NCI-H446 (cell line): ENCODE measurements at places on chromosomes 11 and 22.

GRCh38 chr11:18063125-18063524 is 17.1 kb upstream of the TPH1 start:
- DNase-seq: no peak

DNA sequence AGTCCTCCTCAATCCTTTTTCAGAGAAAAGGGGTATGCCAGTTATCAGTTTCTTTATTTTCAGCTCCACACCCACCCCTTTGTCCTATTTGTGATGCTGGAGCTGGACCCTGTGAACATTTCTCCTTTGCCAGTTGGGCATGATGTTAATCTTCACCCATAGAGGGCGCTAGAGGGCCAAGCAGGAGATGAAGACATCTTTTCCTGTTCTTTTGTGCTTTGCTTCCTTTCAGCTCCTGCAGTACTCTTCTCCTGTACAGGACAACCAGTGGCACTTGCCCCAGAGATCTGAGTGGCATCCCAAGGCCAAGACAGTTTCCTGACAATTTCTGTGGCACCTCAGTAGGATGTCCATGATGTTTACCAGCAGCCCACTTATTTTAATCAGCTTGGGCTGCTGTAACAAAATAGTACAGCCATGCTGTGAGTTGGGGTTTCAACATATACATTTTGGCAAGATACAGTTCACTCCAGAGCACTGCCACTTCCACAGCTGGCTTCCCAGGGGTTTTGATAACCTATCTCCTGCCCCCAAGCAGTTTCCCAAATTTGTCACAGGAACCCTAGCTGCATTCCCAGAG is 4.6 kb downstream of the SAA2 start:
- DNase-seq: peak; percentile 18

GRCh38 chr11:111788051-111788450 is 21.9 kb upstream of the PPP2R1B start:
- DNase-seq: peak; percentile 41

- no peak for DNase-seq
Measured at GRCh38 chr22:36493690-36494110, 12.3 kb upstream of the TXN2 start.

GRCh38 chr11:74681686-74682651 is 49.3 kb downstream of the CHRDL2 start:
- DNase-seq: no peak

DNA sequence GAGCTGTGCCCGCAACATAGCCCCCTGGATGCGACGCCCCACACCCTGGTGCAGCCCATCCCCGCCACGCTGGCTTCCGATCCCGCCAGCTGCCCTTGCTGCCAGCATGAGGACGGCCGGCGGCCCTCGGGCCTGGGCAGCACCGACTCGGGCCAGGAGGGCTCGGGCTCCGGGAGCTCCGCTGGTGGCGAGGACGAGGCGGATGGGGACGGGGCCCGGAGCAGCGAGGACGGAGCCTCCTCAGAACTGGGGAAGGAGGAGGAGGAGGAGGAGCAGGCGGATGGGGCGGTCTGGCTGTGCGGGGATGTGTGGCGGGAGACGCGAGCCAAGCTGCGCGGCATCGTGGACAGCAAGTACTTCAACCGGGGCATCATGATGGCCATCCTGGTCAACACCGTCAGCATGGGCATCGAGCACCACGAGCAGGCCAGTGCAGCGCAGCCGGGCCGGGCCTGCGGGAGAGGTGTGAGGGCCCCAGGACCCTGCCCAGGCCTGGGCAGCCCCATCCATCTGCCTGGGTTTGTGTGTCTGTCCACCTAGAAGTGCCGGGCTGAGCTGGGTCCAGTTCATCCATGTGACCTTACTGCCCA is 79.0 kb downstream of the CACNA1I start:
- no peak for DNase-seq

GRCh38 chr11:34616830-34617504 is 3.9 kb upstream of the EHF start:
- DNase-seq: no peak

DNA sequence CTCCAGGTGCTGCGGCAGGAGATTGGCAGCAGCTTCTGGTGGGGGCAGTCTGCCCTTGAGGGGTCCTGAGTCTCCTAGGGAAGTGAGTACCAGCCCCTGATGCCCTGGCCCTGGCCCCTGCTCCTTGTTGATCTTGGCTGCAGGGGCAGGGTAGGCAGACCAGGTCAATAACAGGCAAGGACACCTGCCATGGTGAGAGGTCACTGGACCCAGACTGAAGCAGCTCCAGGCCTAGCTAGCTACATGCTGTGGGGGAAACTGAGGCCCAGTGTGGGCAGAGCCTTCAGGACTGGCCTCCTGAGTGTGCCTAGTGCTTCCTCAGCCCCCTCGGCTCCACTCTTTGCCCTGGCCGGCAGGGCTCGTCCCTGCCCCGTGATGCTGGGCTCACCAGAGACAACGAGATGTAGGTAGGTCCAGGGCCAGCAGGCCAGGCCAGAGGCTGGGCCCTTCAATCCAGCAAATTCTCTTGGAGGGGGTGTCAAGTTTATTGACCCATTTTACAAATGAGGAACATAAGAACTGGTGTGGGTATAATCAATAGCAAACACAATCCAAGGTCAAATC is 20.4 kb downstream of the RTN4R start:
- no peak for DNase-seq

DNA sequence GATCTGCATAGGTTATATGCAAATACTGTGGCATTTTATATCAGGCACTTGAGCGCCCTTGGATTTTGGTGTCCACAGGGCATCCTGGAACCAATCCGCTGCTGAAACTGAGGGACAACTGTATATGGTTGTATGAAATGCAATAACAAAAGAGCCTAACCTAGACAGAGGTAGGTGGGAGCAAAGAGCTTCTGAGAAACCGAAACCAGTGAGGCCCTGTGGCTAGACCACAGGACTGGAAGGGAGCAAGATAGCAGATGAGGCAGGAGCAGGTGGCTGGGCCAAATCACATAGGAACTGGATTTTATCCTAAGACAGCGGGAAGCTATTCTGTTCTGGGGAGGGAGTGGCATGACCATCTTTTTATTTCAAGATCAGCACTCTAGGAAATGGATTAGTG is 30.1 kb downstream of the RCN1 start:
- no peak for DNase-seq

DNA sequence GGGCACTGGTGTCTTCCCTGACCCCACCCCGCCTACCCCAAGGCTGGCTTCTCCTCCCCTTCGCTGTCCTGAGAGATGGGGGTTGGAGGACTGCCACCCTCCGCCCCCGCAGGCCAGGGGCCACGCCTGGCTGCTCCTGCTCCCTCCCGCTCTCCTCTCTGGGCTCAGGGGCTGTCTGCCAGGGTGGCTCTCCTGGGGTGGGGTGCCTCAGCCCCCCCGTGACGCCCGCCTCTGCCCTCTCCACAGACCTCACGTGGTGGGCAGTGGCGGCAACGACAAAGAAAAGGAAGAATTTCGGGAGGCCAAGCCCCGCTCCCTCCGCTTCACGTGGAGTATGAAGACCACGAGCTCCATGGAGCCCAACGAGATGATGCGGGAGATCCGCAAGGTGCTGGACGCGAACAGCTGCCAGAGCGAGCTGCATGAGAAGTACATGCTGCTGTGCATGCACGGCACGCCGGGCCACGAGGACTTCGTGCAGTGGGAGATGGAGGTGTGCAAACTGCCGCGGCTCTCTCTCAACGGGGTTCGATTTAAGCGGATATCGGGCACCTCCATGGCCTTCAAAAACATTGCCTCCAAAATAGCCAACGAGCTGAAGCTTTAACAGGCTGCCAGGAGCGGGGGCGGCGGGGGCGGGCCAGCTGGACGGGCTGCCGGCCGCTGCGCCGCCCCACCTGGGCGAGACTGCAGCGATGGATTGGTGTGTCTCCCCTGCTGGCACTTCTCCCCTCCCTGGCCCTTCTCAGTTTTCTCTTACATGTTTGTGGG is 8.1 kb downstream of the RCOR2 start:
- DNase-seq: no peak

DNA sequence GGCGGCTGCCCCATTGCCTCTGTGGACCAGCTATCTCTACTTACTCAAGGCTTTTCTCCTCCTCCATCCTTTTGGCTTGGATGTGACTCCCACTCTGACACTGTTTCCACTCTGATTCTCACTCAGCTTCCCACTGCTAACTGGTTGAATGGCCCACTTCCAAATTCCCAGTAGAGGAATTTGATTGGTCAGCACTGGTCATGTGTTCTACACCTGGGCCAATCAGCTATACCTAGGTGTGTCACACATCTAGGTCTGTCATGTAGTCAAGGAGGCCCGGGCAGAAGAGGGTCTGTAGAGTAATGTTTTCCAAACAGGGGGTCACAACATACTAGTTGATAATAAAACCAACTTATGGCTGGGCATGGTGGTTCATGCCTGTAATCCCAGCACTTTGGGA is 53.3 kb downstream of the TPBGL start:
- DNase-seq: no peak

DNA sequence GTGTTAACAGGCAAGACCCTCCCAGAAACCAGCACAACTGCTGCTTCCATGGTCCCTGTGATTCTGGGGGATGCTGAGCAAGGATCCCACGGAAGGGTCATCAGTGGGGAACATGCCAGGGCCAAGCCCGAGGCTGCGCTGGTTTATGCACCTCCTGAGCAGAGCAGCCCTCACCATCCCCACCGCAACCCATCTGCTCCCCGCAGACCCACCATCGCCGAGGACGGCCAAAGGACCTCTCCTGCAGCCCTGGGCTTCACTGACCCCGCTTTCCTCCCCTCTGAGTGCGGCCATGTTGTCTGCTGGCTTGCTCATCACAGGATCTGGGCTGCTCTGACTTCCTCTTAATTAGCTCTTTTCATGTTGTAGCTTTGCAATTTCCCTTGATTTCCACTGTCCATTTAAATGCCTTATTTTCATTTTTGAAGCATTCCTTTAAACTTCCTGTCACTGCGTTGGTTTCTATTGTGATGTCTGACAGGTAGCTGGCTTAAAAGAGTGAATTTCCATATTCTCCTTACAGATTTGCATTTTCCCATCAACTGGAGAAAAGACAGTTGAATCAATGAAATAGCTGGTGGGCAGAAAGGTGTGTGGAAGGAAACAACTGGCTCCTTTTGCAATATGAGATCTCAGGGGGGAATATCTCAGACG is 14.9 kb downstream of the TP53AIP1 start:
- no peak for DNase-seq

DNA sequence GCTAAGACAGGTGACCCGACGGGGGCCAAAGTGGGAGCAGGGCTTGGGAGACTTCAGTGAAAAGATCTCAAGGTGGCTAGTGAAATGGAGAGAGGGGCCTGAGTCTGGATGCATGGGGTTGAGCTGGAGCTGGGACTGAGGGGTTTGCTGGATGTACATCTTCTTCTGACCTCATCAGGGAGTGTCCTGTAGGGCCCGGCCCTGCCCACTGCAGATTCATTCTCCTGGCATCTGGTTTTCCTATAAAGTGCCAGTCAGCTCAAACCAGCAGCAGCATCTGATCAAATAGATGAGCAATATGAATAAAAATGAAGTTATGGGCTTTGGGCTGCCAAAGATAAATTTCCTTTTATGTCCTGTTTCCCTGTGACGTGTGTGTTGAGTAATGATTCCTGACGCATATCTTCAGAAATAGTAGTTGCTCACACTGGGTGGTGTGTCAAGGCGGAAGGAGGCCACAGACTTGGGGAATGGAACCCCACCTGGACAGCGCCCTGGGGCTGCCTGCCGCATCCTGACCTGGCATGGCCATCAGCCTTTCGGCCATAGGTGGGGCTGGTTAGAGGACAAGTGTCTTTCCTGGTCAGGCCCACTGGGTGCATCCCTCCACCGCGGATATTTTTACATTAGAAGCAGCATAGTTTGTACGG is 135.4 kb downstream of the OSBP2 start:
- peak; percentile 11 for DNase-seq

DNA sequence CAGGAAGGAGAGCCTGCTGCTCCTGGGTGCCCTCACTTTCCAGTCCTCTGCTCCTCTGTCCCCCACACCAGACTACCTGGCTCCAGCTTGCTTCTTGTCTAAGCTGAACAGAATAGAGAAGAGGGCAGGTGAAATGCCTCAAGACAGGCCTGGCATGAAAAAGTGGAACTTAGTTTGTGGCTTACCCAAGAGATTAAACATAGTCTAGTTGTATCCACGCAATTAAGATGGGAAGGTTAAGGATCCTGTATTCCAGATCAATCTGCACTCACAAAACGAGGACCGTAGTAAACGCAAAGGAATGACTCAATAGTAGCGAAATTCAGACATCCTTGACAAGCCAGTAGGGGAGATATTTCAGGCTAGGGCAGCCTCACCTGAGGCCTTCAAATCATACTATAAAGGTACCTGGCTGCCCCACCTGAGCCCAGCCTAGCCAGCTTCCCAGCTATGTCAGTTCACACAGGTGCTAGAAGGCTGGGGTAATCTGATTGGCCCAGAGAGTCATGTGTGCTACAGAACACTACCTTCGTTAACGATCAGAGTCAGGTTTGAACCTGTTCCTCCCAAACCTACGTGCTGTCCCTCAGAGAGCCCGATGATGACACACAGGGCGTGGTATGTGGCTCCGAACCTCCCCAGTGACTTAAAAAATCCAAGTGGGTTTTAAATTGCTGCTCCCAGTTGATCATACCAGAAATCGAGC is 46.5 kb downstream of the AHNAK start:
- DNase-seq: no peak

DNA sequence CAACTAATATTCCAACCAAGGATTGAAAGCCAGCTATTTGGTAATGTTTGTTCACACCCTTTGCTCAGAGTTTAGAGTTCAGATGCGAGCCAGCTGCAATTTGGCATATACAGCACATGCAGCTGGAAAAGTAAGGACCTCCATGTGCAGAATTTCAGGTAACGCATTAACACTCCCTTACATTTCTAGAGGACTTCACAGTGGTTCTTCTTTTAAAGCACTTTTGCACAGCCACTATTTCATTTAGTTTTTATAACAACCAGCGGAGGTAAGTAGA is 3.4 kb downstream of the POU2AF3 start:
- DNase-seq: no peak

DNA sequence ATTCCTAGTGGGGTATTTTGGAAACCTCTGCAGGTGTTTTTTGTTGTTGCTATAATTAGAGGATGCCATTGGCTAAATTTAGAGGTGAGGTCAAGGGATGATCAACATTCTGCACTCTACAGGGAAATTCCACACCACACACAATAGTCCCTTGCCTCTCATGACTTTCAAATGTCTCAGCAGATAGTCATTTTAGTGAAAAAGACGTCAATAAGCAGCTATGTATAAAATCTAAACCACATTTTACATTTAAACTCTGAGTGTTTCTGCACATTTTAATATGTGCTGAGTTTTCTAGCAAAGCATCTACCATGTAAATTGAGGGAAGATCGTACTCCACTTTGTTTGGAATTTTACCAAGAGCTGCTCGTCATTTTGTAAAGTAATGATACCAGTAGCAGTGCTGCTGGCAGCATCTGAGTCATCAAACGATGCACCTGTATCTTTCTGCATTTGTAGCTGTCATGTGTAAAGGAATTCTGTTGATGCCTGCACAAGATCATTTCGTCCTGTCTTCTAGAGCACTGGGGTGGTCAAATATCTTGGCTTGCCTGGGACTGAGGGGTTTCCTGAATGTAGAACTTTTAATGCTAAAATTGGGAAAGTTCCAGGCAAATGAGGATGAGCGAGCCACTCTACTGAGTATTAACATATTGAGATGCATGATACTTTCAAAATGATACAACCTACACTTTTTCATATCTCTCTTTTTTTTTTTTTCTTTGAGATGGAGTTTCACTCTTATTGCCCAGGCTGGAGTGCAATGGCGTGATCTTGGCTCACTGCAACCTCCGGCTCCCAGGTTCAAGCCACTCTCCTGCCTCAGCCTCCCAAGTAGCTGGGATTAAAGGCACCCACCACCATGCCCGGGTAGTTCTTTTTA is 414.5 kb upstream of the SYN3 start:
- DNase-seq: no peak

GRCh38 chr11:75631086-75631730 is 37.6 kb downstream of the MAP6 start:
- no peak for DNase-seq

GRCh38 chr11:72759468-72759985 is 7.3 kb upstream of the ARAP1 start:
- no peak for DNase-seq
